ENCODE measurements at places on chromosomes 11 and 22.

GRCh38 chr11:105734426-105734825 lies 124.6 kb downstream of the GRIA4 start:
- no peak for DNase-seq

- DNase-seq: no peak
Measured at GRCh38 chr22:21677606-21678443, 12.0 kb downstream of the PPIL2 start.

GRCh38 chr11:40130427-40130826 lies 1329.0 kb downstream of the LRRC4C start:
- no peak for DNase-seq

DNA sequence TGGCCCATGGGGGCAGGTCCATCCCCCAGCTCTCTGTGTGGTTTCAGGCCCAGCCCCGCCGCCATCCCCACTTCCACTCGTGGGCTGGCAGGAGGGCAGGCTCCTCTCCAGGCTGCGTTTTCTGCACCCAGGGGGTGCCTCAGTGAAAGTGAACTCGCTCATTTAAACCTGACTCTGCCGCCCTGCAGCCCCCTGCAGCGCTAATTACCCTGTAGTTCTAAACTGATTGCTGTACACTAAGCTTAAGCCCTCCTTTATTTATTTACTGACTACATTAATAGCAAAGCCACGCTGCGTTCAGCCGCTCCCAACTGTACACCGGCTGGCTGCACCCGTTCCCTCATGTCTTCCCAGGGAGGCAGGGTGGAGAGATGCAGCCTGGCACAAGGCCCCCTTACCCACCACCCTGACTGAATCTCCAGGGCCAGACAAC lies 36.6 kb upstream of the NNMT start:
- DNase-seq: no peak

- DNase-seq: no peak
Measured at GRCh38 chr11:92035488-92035887, 189.1 kb upstream of the FAT3 start.

- peak; percentile 72 for DNase-seq
Measured at GRCh38 chr11:66438504-66439466, at the start of gene MRPL11. TSS of gene MRPL11 (minus strand) at chr11:66438848. CDS start at chr11:66438754, 94 bp downstream.

- no peak for DNase-seq
Measured at GRCh38 chr11:111606986-111607385, 4.7 kb downstream of the SIK2 start.

DNA sequence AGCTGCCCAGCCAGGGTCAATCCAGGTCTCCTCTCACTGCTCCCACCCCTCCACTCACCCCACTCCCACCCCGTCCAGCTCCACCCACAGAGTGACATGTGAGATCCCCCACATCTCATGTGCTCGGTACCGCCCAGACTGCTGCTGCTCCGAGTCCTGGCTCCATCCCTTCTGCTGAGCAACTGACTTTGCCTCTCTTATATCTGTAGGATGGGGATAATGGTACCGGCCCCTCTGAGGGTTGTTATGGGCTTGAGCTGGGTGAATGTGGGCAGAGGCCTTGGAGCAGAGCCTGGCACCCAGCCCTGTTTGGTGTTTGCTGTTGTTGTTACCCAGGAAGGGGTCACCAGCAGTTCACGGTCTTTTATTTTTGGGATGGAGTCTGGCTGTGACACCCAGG lies 77.0 kb downstream of the ST3GAL4 start:
- DNase-seq: no peak

DNA sequence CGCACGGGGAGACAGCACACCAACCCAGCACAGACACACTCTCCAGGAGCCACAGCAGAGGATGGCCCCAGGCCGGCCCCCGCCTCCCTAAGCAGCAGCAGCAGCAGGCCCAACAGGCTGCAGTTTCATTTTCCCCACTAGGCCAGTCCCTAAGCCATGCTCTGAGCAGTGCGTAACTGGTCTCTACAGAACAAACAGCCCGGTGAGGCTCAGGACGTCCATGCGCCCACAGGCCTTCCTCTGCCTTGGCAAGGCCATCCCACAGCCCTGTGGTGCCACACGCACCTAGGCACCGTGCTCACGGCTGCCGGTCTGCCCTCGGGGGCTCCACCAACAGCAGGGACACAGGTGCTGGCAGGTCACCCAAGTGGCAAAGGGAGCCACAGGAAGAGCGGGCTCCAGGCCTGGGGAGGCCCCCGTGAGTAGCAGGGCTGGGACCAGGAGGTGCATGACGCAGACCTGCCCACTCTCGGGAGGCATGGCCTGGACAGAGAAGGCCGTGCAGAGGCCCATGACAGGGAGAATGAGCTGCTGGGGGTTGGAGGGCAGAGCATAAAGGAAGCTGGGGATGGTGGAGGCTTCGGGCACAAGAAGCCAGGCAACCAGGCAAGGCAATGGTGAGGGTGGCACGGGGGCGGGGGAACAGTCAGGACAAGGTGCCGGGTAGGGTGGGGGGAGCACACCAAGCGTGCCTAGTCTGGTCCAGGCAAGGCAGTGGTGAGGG lies 1.4 kb upstream of the MOB2 start:
- no peak for DNase-seq

GRCh38 chr11:129743112-129743815 lies 72.4 kb upstream of the TMEM45B start:
- DNase-seq: no peak

DNA sequence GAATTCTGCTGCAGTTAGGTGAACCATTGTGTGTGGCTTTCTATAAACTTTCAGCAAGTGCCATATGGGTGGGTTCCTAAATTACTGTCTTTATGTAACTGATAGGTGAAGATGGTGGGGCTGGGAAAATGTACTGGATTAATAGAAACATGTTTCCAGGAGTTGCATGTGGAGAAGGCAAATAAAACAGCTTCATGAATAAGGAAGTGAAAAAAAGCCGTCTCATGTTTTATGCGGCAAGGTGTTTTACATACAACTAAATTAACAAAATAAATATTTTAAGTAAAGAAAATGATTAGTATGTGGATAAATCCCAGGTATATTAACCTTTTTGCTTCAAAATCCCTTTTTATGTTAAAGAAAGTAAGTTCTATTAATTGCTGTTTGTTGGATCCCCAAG lies 67.2 kb downstream of the EXT2 start:
- no peak for DNase-seq

DNA sequence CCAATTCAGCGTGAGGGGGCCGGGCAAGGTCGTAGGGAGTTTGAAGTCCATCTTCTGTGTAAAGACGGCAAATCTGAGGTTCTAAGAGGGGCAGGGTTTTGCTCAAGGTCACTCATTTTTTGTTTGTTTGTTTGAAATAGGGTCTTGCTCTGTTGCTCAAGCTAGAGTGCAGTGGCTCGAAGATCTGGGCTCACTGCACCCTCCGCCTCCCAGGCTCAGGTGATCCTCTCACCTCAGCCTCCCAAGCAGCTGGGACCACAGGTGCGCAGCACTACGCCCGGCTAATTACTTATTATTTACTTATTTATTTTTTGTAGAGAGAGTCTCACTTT lies 355 bp upstream of the AP1B1 start:
- DNase-seq: no peak

DNA sequence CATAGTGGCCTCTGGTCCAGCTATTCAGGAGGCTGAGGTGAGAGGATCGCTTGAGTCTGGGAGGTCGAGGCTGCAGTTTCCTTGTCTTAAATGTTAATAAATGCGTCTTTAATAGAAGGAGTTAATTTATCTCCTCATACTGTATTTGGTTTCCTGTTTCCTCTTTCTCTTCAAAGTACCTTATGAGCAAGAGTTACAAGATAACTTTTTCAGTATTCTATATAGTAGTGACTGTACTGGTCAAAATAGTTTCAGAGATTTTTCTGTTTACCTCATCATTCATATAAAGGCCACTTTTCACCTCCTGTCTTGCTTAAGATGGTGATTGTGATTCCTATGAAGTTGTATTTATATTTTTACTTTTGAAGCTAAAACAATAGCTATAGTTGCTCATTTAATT lies 50.9 kb downstream of the MCAM start:
- DNase-seq: no peak

DNA sequence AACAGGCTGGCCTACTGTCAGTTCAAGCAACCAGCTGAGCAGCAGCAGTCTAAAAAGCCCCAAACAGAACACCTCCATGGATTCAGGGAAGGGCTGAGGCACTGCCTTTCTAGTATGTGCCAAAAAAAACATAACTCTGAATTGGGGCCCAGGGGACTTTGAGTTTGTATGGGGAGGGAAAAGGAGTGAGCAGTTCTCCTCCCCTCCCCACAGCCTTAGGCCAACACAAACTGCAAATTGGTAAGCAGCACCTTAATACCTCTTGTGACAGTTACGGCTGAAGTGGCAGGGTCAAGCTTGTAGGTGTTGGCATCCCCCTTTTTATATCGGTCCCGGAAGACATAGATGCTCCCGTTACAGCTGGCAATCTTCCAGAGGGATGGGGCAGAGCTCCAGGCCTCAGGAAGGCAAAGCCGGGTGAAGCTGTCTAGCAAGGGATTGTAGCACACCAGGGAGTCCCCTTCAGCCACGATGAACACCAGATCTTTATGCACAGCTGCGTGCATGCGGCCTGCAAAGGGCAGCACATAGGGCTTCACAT lies 6.0 kb downstream of the KBTBD4 start:
- no peak for DNase-seq

DNA sequence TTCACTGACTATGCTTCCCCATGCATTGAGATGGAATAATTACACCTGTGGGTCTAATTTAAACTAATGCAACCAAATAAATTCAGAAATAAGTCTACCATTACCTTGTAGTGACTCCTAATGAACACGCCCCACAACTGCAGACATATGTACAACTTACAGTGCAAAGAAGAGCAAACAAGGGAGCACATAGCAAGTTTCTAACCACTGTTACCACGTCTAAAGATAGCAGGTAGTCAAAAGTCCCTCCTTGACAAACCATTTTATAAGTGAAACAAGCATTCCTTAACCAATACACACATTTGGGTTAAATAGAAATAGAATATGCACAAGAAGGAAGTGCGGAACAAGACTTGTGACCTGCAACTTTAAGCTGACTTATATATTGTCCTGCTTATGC lies 20.6 kb downstream of the PHF21A start:
- no peak for DNase-seq

- DNase-seq: no peak
Measured at GRCh38 chr11:104443387-104443786, 279.4 kb upstream of the PDGFD start.

DNA sequence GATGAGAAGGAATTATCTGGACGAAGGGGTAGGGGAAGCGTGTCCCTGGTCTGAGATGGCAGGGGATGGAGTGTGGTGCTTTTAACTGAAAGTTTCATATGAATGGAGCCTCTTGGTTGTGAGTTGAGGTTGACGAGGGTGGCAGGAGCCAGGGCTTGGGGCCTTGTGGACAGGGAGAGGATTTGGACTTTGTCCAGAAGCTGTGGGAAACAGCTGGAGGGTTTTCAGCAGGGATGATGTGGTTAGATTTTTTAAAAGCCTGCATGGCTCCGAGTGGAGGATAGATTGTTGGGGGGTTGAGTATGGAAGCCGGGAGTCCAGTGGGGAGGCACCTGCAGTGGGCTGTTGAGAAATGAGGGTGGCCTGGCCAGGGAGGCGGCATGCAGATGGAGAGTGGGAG lies 24.8 kb downstream of the MYO7A start:
- no peak for DNase-seq

DNA sequence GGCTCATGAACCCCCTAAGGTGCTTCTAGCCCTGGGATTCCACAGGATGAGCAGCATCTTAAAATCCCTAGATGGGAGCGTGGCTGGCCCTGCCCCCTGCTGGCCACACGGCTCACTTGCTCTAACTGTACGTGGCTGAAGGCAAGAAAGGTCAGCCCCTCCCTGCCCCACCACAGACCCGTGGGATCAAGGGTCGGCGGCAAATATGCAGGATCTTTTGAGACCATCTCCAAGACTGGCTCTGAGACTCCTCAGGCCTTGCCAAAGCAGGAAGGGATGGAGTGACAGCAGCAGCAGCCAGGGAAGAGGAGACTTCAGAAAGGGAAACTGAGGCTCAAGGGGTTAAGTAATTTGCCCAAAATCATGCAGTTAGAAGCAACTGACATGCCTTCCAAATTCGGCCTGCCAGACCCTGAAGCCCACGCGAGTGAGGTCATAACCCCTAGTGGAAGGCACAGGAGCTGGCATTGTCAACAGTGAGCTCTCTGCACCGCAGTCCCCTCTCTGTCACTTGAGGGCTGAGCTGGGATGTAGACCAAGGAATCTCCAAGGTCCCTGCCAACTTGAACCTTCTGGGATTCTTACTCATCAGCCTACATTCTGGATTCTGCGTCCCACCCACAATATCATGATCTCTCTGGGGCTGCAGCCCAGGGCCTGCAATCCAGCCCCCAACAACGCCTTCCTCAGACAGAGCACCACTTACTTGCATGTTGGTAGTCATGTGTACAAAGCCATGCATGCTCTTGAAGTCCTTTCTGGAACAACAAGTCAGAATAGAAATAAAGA lies 31.4 kb downstream of the CREB3L1 start:
- peak; percentile 41 for DNase-seq

DNA sequence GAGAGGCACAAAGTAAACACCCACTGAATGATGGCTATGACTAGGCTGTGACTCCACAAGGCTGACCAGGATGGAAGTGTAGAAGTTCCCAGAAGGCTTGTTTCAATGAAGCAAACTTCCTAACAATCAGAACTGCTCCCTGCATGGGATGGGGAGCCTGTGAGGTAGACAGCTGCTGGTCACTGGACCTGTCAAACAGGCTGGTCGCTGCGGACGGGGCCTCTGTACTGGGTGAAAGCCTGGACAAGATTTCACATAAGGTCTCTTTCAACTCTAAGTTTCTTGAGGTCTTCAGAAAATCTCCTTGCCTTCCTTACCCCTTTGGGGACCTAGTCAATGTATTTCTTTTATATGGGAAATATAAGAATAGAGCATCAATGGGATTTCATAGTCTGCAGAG lies 438.2 kb downstream of the BUD13 start:
- DNase-seq: no peak

- no peak for DNase-seq
Measured at GRCh38 chr11:119602745-119603373, 126.1 kb downstream of the NECTIN1 start.

- DNase-seq: no peak
Measured at GRCh38 chr11:96162816-96163499, 180.0 kb downstream of the MAML2 start.

GRCh38 chr11:110425751-110426545 lies 3.8 kb upstream of the FDX1 start:
- no peak for DNase-seq

DNA sequence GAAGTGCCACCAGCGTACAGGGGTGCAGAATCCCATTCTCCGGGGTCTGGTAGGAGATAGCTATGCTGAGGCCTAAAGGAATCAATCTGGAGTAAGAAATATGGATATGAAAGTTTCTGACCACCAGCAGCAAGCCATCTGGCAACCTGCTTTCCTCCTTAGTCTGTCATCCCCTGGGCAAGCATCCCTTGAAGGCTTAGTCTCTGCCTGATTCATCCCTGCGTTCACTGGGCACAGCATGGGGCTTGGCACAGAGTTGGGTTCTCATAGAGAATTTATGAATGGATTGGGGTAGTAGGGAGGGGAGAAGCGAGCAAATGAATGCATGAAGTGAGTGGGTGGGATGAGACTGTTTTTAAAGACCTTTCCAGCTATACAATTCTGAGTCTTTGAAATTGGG lies 85.8 kb upstream of the NARS2 start:
- DNase-seq: no peak

- DNase-seq: no peak
Measured at GRCh38 chr22:17705951-17706900, 67.7 kb downstream of the BCL2L13 start.
